ENCODE measurements at places on chromosomes 3 and 15.

DNA sequence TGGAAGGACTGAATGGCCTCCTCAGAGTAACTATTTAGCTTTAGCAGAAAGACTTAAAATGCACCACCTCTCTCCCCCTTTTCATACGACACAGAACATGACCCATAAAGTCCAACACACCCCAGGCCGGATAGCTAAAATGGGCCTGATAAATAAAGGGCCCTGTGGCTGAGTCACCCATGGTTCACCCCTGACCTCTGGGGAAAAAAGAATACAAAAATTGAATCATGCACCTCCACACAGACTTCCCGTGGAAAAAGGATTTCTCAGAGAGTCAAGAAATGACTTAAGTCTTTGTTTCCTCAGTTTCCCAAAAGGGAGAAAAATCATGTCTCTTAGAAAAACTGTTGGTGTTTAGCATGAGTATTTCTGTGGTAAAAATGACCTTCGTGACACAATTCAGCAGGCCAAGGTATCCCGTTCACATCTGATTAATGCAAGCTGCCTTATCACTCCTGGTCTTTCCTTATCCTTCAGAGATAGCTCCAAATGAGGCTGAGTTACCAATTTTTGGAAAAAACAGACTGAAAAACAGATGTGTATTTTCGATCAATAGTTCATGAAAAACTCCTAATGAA lies 34.0 kb upstream of the ARHGEF3 start:
- no peak for DNase-seq

- DNase-seq: no peak
These were observed 3.4 kb downstream of the SLC25A26 start for GRCh38 chr3:66224220-66224619.

GRCh38 chr15:94722024-94722636 lies 490.8 kb downstream of the MCTP2 start:
- no peak for DNase-seq

GRCh38 chr15:71242292-71242691 lies 127.0 kb downstream of the THSD4 start:
- DNase-seq: no peak

- DNase-seq: no peak
These were observed 13.8 kb downstream of the RIOX2 start for GRCh38 chr3:97958396-97958795.

DNA sequence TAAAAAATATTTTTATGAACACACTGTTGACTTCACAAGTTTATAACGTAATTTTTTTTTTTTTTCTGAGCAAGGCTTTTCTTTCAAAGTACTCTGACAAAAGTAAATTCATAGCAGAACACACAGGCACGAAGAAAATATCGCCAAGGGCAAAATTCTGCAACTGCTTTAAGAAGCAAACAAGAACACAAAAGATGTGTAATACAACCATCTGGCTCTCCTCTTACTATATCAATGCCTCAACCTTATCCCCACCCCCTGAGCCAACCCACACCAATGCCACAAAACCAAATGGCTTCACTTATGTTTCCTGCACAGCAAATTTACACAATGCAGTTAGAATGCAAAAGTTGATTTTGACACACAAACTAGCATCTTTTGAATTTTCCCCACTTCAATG lies 274.2 kb downstream of the FOXP1 start:
- DNase-seq: no peak

- DNase-seq: no peak
These were observed 200.6 kb downstream of the SEMA6D start for GRCh38 chr15:47917881-47918280.

GRCh38 chr3:67048715-67049074 lies 50.6 kb downstream of the KBTBD8 start:
- DNase-seq: no peak

DNA sequence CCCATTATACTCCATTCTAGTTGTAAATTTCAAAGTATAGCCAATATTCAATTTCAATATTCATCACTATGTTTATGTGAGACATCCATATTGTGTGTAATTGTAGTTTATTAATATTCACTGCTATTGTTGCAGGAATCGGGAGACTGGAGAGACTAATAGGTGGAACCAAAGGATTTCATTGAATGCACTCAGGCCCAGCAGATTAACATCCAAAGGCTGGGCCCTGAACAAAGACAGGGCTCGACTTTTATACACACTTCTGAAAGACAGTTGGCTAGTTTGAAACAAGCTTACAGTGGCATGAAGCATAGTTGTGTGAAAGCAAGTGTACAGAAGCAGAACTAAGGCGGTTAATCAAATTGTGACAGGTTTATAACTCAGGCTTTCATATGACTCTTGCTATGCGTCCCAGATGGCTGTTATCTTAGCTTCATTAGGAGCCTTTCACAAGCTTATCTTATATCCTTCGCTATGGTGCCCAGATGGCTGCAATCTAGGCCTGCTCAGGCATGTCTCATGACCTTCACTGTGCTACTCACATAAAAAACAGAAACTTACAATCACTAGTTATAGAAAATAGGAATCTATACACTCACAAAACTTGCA lies 1038.8 kb upstream of the EPHA6 start:
- DNase-seq: no peak

DNA sequence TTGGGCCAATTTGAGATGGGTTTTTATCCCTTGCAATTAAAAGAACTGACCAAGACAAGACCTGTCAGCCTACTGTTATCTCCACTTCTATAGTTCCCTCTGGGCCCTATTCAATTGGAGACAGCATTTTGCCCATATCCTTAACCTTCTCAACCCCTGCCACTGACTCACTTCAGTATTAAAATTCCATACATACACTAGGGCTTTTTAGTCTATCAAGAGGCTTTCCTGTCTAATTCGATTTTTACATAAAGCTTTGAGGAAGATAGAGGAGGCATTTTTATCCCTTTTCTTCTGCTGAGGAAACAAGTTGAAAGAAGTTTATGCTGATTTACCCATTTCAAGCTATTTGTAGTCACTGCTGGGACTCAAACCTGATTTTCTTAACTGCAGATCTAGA lies 51.1 kb downstream of the GTF2E1 start:
- DNase-seq: no peak

DNA sequence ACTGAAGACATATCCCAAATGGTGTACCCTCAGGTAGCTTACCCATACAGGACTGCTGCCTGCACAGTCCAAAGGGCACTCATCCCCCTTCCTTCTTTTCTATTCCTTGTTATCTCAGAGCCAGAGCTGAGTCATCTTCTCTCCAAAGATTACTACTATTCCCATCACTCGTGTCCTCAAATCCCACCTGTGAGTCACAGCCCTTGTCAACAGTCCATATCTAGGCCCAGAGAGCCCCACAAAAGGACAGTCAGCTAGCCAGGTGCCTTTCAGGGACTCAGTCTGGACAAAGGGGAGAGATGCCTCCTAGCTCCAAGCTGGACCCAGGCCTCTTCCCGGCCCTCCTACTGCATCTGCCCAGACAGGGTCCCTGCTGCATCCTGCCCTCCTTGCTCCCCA lies 11.0 kb downstream of the PARP16 start:
- DNase-seq: no peak

GRCh38 chr15:74960995-74961588 lies 4.5 kb upstream of the RPP25 start:
- no peak for DNase-seq

GRCh38 chr3:188007897-188008296 lies 146.1 kb upstream of the LPP start:
- no peak for DNase-seq

GRCh38 chr15:67521029-67521782 lies at the start of gene C15orf61:
Gene C15orf61 (plus strand): TSS chr15:67521131. CDS start chr15:67521249, 118 bp downstream.
- DNase-seq: peak; percentile 77

GRCh38 chr3:132753946-132754345 lies 31.7 kb upstream of the NPHP3 start:
- DNase-seq: no peak

DNA sequence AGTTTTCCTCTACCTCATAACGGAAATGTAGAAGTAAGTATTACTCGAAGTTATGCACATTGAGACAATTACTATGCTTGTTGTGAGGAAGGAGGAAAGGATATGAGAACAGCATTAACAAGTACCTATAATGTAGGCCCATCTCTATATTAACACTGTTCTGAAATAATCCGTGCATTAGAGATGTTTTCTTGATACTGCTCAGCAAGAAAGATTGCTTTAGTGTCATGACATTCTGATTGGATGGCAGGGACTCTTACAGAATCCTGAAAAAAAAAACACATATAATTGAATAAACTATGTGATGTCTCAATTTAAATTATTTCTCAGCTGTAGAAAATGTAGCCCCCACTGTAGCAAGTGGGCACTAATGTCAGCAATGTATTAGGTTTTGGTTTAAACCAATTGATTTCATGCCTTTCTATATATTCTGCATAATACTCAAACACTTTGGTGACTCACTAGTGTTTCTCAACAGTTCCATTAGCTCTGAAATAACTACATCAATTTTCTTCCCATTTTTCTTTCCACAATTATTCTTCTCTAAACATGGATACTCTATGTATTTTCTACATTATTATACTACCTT lies 598.3 kb upstream of the BCHE start:
- DNase-seq: no peak
